ENCODE measurements at places on chromosomes 3 and 15.

DNA sequence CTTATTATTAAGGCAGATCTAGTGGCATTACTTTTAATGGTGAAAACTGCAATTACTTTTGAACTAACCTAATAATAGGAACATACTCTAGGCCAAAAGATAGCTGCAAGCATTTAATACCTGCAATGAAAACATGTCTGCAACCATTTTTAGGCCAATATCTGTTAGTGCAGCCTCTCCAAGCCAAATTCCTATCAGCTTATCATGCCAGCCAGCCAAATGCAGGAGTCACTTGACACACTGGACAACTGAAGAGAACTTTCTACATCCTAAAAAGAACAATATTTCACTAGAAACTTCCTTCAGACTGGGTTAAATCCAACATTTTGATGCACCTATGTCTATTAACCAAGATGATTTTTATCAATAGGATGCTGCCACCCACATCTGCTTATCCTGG lies 33.8 kb downstream of the CCDC54 start:
- no peak for DNase-seq

- no peak for DNase-seq
Measured at GRCh38 chr3:4928277-4928789, 50.9 kb upstream of the BHLHE40 start.

DNA sequence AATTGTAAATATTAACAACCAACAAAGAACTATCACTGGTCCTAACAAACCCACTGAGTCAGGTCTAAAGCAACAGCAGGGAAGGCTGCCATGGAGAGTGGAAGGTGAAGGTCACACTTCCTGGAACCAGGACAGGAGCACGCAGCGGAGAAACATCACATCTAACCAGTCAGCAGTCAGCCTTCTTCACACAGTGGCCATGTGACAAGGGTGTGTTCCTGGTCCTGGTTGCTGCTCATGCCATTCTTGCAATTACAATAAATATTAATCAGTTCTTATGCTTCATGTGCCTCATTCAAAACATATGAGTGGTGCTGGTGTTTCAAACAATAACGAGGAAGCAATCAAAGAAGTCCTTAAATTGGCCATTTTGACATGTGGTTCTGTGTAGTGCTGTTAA lies 162.8 kb downstream of the ARRDC4 start:
- DNase-seq: no peak

GRCh38 chr3:27571345-27571744 lies 87.2 kb upstream of the SLC4A7 start:
- DNase-seq: no peak

DNA sequence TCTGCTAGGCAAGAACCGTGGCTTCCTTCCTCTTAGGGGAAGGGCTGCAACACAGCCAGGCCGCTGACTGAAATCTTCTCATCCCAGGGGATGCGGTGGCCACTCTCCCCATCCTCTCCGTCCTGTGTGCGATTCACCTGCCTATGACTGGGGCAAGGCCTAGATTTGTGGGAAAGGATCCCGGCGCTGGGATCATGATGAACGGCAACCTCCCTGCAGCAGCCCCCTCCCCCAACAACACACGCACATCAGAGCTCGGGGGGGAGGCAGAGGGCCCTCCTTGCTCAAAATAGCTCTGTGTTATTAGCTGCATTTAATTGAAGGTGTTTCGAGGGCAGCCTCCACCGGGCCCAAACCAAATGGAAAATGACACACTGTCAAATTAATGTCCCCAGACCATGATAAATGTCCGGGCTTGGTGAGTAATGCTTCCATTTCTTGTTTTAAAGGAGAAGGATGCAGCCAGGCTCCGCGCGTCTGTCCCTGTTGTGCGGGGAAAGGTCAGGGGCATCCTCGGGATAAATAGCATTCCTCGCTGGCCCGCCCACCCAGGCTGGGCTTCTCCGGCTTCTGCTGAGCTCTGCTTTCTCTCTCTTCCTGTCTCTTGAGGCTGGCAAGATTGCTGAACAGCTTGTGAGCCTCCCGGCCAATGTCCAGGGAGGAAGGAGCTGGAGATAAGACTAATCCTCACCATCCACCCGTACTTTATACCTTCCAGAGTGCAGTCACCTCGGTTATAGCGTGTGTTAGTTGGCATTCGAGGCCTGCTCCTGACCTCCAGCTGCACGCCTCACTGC lies 56.4 kb upstream of the TLE3 start:
- DNase-seq: no peak
